ENCODE measurements at places on chromosomes 2 and 18.

DNA sequence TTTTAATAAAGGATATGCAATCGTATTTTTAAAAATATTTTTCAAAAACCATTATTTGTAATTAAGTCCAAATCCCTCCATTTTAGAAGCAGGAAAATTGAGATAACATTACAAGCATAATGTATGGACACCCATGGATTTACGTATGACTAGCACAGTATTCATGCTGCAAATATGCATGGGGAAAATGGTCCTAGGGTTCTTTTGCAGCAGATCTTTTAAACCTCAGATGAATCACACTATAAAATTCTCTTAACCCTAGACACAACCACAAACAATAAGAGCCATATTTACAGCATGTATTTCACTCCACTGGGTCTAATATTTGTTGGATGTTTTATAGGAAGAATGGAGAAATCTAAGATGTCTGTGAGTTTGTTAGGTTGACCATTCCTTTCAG is 453.4 kb downstream of the TGIF1 start:
- no peak for DNase-seq

DNA sequence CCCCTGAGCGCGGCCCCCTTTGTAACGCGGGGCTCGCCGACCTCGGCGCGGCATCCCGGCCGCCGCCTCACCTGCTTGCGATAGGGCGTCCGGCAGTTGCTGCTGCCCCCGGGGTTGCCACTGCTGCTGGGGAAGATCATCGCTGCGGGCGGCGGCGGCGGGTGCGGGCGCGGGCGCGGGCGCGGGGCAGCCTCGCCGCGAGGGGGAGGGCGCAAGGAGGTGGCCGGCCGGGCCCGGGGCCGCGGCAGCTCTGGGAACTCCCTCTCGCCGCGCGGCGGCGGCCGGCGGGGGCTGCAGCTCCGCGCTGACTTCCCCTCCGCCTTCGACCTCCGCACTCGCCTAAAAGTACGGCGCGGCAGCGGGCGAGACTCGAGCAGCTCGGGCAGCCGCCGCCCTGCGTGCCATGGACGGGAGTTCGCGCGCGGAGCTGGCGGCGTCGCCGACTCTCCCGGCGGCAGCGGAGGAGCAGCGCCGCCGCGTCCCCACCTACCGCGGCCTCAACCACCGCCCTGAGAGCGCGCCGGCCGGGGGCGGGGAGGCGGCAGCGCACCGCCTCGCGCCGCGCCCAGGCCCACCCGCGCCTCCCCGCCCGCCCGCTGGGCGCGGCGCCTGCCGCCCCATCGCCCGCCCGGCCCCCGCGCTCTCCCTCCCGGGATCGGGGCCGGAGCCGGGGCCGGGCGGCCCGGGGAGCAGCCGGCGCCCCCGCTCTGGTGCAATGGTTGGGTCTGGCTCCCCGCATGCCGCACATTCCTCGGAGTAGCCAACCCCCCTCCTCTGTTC is 86.0 kb downstream of the RBMS1 start:
- DNase-seq = peak; percentile 75

- peak; percentile 69 for DNase-seq
Observed at GRCh38 chr2:181047829-181048228, 67.4 kb downstream of the UBE2E3 start.

DNA sequence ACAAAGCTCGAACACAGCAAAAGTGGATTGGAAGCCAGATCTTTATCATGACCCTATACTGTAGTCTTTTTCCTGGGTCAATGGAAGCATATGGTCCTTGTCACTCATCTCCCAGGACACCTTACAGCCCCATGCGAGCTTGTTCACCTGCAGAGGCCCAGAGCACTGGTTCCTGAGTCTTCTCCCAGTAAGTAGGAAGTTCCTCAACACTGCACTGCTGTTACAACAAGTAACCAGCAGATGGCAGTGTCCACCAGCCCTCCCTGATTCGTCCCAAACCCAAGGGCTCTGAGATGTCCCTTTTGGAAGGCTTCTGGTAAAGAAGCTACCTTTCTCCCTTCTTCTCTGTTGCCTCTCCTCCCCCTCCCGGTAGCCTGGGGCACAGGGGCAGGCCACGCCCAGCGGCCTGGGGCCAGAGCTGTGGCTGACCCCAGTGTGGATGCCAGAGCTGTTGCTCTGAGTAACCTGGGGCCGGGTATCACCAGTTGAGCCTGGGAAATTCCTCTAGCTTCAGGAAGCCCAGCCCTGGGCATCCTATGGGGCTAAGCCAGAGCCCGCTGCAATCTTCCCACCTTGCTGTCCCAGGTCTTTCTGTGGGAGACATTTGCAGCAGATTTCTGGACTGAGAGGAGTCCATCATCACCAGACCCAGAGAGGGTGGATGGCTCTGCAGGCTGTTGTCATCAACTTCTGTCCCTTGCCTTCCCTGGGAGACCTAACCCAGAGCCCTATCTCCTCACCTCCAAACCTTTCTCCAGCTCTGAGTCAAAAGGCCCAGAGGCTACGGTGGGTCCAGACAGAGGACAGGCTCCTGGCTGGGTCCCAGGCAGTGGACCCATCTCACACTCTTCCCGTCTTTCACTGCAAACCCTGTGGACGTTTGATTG is 5.3 kb upstream of the GDF7 start:
- peak; percentile 89 for DNase-seq

GRCh38 chr2:165898381-165898780 is 55.2 kb downstream of the TTC21B start:
- DNase-seq = peak; percentile 65

GRCh38 chr2:136929531-136929930 is 164.2 kb downstream of the THSD7B start:
- DNase-seq = no peak

DNA sequence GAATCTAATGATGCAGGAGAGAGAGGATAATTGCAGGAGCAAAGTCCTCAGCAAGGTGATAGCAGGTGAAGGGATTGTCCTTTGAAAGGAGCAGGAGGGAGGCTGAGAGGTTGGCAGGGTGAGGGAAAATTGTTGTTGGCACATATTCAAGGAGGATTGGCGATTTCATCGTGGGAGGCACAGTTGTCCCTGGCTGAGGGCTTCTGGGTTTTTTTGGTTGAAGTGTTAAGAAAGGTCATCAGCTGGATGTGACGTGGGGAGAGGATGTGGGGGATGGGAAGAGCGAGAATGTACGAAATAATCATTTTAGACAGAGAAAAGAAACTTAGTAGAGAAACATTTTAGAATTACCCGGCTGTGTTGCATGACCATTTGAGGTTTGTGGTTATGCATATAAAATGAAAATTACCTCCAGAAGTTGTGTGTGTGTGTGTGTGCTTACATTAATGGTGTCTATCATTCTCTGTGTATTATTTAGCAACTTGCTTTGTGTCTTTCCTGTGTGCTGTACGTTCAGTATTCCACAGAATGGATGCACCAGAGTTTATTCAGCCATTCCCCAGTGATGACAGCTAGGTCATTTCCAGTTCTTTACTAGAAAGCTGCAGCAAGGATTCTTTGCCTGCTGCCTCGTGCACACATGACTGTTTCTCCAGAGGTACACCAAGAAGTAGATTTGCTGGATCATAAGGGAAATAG is 67.6 kb downstream of the SDC1 start:
- peak; percentile 29 for DNase-seq

- no peak for DNase-seq
Observed at GRCh38 chr2:154527962-154528361, 170.5 kb upstream of the KCNJ3 start.

- no peak for DNase-seq
Observed at GRCh38 chr2:96142217-96143113, 2.8 kb downstream of the DUSP2 start.

Data from islet precursor cell (in vitro differentiated cells).